ENCODE measurements at places on chromosomes 13 and 19. TPM values are rescaled to one million over a fixed set of nuclear protein-coding genes. Genes with fewer than 3 reads are reported as not detected.

DNA sequence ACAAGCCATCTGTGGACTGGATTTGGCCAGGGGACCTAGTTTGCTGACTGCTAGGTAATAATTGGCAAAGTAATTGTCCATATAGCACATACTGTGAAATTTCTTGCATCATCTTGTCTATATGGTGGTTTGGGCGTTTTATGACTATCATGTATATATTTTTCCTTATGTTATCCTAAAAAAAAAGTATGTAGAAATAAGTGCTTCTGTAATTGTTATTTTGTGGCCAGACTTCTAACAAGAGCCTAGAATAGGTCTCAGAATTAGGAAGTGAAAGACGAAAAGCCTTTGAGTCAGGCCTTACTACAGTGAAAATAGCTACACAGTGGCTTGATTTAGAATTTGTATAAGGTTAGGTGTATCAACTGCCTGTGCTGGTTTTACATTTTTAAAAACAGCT lies 4.2 kb downstream of the FNDC3A start:
- DNase-seq: no peak

DNA sequence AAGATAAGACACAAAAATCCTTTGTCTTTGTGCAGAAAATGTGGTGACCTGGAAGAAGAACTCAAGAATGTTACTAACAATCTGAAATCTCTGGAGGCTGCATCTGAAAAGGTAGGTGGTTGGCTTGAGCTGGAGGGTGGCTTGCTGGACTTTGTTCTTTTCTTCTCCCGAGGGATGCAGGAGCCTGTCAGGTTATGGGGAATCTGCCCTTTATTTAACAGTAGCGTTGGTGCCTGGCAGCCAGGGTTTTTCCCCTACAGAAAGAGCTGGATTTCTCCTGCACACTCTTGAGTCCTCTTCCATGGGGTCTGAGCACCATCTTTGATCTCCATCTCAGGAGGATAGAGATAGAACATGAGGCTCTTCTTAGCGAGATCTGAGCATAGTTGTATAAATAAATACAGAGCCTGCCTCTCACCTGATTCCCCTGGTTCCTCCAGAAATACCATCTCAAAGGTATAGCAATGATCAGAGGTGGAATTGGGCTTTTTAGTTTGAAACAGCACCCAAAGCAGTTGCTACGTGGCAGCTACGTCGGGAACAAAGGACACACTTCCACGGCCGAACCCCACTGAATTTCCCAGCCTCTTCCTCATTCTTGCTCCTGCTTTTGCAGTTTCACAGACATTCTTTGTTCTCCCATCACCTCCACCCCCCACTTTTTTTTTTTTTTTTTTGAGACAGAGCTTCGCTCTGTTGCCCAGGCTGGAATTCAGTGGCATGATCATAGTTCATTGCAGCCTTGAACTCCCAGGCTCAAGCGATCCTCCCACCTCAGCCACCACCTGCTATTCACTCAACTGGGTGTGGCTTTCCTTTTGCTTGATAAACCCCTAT lies 12.9 kb downstream of the TPM4 start:
- no peak for DNase-seq

DNA sequence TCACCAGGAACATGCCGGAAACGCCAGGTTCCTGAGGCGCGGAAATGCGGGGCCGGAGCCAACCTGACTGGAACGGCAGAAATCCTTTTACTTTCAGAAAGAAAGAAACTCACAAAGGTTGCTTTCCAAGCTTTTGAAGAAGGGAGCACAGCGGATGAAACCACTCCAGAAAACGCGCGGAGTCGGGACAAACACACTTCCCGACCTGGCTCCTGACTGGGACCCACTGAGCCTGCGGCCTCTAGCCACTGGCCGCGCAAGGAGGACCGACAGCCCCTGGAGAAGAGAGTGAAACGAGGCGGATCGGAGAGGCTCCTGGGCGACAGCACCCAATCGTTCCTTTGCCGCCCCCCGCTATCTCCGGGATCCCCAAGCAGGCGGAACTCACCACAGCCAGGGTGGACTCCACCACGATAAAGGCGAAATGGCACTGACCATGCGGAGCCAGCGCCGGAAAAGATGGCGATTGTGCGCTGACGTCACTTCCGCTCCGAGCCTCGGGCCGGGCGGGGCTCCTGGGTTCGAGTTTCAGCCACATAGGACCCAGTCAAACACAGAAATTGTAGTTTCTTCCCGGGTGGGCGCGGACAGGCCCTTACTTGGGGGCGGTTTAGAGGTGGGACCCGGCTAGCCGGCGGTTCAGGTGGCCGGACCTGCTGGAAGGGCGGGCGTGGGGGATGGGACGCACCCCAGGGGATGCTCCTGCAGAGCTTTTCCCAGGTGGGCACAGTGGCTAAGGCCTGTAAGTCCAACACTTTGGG lies at the start of gene ZNF121:
TSS of gene ZNF121 (minus strand) at position 432 of the 761 bp plus-strand sequence. CDS start 16,407 bp downstream, outside the sequence.
- DNase-seq: peak; percentile 87

DNA sequence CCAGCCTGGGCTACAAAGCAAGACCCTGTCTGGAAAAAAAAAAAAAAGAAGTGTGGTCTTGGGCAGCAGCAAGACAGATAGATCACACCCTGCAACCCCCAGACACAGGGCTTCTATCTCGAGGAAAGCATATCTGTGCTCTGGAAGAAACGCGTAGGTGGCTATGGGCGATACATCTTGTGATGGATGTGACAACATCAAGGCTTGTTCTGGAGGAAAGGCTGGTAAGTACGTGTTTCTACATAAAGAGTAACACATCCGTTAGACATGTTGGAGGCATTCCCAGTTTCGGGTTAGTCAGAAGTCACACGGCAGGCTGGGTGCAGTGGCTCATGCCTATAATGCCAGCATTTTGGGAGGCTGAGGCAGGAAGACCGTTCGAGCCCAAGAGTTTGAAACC lies 6.6 kb upstream of the DHDH start:
- DNase-seq: no peak

- DNase-seq: no peak
These were observed 55.4 kb downstream of the KCTD12 start for GRCh38 chr13:76830805-76831204.

DNA sequence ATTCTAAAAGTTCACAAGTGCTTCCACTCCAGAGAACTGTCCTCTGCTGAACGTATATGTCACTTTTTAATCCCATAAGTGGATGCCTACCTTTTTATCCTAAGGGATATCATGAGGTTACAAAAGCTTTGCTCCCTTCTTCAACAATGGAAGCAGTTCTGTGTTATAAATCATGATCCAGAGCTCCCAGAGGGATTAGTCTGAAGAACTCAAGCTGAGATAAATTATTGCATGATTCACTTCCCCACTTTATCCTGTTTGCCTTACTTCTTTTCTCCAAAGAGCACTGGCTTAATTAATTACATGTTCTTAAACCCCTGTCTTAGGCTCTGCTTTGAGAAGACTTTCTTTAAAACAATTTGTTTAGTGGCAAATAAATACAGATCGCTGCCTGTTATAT lies 246.7 kb downstream of the PCDH17 start:
- DNase-seq: no peak

- DNase-seq: no peak
These were observed 63.1 kb downstream of the SLITRK1 start for GRCh38 chr13:83819156-83819555.

GRCh38 chr13:33554919-33555791 lies 262.8 kb upstream of the RFC3 start:
- no peak for DNase-seq

The MAP3K10 gene
- 18.9 TPM for polyA plus RNA-seq

The GARIN5A gene
- 7.1 TPM for polyA plus RNA-seq

The VSIG10L gene
- polyA plus RNA-seq: 4.2 TPM

The ADM5 gene
- polyA plus RNA-seq: 2.1 TPM

The IRGC gene
- polyA plus RNA-seq: not detected

The ANKLE1 gene
- 2.3 TPM for polyA plus RNA-seq

The TPP2 gene
- polyA plus RNA-seq: 67.0 TPM

The SHD gene
- polyA plus RNA-seq: 2.4 TPM
